ENCODE measurements at places on chromosomes 1 and 21.

DNA sequence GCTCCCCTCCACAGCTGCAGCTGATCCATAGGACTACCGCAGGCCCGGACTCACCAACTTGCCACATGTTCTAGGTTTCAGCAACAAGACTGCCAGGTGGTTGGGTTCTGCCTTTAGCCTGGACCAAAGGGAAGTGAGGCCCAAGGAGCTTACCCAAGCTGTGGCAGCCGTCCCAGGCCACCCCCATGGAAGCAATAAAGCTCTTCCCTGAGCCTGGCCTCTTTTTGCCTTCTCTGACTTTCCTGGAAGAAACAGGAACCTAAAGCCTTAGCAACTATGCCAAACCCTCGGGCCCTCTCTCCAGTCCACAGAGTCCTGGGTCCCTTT, 2.7 kb upstream of the ARTN start:
- DNase-seq = no peak

- DNase-seq = no peak
Measured at GRCh38 chr21:45377325-45377709, 27.6 kb upstream of the COL18A1 start.

- no peak for DNase-seq
Measured at GRCh38 chr1:97013941-97014340, 292.4 kb downstream of the PTBP2 start.

- no peak for DNase-seq
Measured at GRCh38 chr1:3903141-3904005, 3.3 kb upstream of the C1orf174 start.

DNA sequence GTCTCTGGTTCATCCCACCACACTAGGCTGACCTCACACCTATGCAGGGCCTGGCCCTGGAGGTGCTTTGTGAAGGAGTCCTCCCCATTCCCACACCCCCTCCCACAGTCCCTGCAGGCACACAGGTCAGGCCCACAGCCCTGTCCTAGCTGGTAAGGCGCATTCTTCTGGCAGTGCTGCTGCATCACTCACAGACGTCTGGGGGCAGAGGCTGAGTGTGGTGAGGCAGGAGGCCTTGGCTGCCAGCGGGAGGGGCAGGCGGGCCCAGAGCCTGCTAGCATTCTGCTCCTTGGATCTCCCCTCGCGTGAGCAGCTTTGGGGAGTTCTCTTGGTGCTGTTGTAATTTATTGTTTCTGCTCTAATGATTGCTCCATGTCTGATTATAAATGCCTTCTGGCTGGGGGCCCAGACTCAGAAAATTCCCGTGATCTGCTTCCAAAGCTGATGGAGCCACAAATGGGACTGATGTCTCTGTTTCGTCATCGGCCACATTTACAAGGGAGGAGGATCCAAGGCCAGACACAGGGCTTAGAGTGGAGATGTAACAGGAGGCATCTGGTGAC, 62.9 kb downstream of the TRABD2B start:
- peak; percentile 6 for DNase-seq

- DNase-seq = no peak
Measured at GRCh38 chr21:31130821-31131220, 92.5 kb upstream of the KRTAP19-8 start.

DNA sequence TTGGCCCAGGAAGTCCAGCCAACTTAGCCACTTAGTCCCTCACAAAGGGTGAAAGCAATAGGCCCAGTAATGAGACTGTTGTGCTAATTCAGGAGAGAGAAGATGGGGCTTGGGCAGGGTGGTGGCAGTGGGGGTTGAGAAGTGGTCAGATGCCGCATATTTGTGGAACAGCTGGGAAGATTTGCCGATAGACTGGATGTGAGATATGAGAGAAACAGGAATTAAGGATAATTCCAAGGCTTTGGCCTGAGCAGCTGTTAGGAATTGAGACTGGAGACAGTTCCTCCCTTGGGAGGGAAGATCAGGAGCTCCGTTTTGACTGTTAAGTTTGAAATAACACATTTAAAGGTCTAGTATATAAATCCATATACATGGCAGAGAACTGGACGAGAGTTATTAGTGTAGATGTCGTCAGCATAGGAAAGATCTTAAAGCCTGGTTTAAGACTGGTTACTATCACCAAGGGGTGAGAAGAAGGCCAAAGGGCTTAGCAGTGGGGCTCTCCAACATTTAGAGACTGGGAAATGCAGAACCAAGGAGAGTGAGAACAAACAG, 323.7 kb upstream of the FAM78B start:
- DNase-seq = no peak

- no peak for DNase-seq
Measured at GRCh38 chr1:237140986-237141385, 99.0 kb downstream of the RYR2 start.

DNA sequence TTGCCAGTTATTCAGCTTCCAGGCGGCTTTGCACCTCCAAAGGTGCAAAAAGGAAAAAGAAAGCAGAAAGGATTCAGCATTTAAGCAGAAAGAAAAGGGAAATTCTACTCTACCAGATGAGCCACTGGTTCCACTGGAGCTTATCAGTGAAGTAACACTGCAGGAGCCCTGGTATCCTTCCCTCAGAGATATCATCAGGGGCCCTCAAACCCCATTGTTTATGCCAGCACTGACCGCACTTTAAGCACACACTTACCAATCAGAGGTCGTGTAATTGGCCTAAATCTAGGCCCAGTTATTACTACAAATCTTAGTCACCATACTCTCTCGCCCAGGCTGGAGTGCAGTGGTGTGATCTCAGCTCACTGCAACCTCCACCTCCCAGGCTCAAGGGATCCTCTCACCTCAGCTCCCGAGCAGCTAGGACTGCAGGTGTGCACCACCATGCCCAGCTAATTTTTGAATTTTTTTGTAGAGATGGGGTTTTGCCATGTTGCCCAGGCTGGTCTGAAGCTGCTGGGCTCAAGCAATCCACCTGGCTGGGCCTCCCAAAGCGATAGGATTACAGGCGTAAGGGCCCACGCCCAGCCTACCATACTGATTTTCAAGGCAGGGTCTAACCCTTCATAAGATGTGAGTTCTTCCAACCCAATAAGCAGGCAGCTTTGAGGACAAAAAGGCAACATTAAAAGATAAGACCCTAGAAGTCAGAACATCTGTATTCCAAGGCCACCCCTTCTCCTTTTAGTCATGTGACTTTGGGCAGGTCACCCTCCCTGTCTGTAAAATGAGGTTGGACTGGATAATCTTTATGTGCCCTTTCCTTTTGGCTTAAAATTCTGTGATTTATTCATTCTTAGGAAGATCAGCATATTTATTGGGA, 125.3 kb downstream of the SYT2 start:
- no peak for DNase-seq

- DNase-seq = no peak
Measured at GRCh38 chr1:103084181-103084580, 24.1 kb downstream of the COL11A1 start.

DNA sequence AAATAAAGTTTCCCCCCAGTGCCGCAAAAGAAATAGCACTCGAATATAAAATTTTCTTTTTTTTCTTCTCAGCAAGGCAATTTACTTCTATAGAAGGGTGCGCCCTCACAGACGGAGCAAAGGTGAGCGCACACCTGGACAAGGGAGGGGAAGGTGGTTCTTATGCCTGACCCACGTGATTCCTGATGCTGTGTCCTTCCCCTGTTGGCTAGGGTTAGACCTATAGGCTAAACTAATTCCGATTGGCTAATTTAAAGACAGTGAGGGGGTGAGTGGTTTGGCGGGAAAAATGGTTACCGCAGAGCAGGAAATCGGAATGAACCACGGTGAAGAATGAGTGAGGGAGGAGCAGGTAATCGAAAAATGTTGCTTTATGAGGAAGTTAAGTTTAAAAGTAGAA, 607 bp upstream of the FAAH start:
- no peak for DNase-seq

DNA sequence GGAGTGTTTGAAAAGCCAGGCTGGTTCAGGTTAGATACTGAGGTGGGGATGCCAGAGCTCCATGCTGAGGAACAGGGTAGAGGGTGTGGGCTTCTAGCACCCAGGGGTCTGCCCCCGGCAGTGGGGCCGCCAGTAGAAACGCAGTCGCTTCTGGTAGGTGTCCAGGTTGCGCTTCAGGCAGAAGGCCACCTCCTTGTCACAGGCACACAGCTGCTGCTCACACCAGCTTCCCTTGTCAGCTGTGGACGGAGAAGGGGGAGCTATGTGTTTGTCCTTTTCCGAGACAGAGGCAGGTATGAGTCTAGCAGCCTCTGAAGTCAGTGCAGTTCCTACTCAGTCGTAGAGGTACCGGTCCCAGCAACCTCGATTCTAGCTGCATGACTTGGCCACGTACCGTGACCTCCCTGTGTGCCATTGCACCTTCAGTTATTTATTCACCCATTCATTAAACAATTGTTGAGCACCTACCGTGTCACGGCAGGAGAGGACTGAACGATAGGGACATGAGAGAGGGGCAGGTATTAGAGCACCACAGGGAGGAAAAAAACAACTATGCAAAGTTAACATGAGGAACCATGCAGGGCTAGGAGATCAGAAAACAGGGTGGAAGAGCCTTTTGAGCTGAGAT, 5.2 kb downstream of the PLA2G2D start:
- no peak for DNase-seq

DNA sequence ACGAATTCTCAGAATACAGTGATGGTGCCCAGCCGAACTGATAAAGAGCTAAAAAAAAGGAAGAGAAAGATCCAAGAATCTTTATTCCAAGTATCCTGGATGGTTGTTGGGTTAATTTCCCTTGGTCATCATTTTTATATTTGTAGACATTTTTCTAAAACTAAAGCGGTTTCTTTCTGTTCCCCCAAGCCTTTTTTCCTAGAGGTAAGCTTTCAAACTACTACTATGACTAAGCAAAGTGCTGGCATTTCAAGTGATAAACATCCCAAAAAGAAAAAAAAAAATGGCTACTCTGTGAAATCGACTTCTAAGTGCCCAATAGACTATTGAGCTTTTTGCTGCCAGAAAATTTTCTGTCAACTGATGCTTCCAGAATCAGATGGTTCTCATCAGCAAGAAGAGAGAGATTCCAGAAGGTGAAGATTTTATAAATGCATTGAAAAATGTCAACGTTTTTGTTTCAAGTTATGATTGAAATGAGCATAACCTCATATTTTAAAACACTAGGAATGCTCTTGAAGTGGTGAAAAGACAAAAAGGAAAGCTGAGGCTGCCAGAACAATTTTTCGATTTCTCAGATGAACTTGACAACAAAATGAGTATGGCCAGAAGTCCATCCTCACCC, 96.1 kb upstream of the ZC3H11B start:
- DNase-seq = no peak

- no peak for DNase-seq
Measured at GRCh38 chr1:89041119-89041641, 18.5 kb upstream of the GBP3 start.

DNA sequence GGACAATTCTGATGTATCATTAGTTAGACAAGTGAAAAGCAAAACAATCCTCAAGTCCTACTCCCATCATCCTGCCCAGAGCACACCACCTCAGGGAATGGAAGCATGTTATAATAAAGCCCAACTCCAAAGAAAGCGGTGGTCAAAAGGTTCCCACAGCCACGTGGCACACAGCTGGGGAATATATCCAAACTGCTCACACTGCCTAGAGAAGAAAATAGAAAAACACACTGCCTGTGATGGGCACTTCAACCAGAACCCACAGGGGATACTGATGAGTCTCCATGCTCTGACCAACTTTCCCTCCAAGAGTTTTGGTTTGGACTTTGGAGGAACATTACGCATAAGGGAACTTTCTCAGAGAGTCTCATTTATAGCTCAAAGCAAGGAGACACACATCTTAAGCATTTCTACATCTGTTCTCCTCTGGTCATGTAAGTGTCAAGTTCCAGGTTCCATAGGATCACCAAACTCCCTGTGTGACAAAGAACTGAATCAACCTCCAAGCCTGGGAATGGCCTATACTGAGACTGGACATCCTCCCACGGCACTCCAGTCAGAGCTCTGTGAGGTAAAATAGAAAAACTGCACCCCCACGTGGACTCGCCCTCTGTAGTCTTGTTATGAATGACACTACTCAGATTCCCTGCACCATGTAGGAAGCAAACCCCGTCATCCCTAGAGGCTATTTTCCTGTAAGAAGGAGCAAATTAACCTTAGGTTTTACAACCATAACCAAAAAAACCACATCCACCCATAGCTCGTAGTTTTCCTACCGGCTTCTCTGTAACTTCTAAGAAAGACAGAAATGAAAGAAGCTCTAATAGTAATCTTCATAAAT, 12.2 kb downstream of the DSTYK start:
- no peak for DNase-seq

GRCh38 chr1:24322470-24323177, 3.5 kb downstream of the GRHL3 start:
- DNase-seq = no peak

- no peak for DNase-seq
Measured at GRCh38 chr1:43549921-43550597, 19.4 kb downstream of the PTPRF start.

GRCh38 chr1:10857687-10858086, 61.2 kb upstream of the CASZ1 start:
- DNase-seq = no peak

GRCh38 chr1:154760469-154760933, 109.6 kb downstream of the KCNN3 start:
- no peak for DNase-seq

DNA sequence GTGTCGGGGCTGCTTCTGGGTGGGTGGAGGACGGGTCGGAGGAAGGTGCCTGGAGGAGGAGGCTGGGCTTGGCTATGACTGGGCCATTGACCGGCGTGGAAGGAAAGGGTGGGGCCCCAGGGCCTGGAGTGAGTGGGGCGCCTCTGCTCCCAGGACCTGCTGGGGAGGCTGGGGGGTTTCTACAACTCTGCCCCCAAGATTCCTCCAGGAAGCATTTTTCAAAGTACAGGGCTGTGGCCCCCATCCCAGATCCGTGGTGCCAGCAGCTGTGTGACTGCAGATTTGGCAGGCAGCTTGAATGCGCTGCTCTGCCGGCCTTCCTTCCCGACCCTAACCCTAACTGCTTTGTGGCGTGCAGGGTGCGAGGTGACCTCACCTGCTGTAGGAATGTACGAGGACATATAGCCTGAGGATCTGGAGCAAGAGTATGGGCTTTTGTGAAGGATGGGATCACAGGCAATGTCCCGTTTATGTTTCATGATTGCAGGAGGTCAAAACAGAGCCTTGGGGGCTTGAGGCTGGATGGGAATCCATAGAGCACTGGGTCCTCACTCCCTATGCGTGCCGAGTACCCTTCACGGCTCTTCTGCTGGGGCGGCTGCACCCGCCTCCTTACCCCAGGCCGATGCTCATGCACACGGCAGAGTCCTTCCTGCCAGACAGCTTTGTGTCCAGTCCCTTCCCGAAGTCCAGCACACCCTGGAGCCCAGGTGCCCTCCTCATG, 24.7 kb downstream of the TRPM2 start:
- DNase-seq = no peak

Measured in esophagus squamous epithelium (tissue), 5 donors.